ENCODE measurements at places on chromosomes 7 and 10.

DNA sequence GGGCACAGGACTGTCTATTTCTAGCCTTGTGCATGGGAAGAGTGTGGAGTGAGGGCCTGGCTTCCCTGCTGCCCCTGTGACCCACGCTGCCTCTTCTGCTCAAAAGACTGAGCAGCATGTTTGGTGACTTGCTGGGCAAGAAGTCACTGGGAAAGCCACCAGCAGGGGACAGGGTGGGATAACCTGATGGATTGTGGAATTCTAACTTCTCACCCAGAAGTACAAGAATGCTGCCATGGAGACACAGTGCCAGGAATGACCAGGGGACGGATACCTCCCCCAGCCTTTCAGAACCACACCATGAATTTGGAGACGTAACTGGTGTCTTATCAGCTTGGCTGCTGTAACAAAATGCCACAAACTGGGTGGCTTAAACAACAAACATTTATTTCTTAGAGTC is 28.4 kb downstream of the GALNTL5 start:
- no peak for DNase-seq

DNA sequence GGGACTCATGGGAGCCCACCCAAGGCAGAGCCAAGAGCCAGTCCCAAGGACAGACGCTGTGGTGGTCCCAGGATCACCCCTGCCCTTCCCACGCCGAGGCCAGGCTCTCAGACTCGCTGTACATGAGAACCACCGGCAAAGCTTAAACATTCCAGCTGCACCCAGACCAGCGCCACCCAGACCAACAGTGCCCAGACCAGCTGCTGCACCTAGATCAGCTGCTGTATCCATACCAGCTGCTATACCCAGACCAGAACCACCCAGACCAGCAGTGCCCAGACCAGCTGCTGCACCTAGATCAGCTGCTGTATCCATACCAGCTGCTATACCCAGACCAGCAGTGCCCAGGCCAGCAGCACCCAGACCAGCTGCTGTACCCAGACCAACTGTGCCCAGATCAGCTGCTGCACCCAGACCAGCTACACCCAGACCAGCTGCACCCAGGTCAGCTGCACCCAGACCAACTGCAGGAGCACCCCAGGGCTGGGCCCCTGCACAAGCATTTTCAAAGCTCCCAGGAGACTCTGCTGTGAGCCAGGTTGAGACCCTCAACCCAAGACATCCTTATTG is 47.9 kb upstream of the CNPY1 start:
- no peak for DNase-seq

DNA sequence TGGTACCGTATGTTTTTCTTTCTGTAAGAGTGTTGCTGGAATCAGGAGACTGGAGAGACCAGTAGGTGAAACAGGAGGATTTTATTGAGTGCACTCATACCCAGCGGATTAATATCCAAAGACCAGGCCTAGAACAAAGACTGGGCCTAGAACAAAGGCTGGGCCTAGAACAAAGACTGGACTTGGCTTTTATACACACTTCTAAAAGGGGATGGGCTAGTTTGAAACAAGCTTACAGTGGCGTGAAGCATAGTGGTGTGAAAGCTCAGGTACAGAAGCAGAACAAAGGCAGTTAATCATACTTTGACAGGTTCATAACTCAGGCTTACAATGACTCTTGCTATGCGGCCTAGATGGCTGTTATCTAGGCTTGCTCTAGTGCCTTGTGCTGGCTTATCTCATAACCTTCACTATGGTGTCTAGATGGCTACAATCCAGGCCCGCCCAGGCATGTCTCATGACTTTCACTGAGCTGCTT is 67.7 kb downstream of the TRIM24 start:
- no peak for DNase-seq

DNA sequence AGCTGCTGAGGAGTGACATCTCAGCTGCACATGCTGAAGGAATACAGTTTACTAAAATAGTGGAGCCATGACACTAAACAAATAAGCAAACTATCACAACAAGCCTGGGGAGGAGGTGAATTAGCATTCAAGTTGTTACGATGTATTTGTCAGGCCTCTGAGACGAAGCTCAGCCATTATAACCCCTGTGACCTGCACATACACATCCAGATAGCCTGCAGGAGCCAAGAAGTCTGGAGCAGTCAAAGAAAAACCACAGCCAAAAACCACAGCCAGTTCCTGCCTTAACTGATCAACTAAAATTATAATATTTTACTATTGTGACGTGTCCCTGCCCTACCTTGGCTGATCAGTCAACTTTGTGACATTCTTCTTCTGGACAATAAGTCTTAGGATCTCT is 68.6 kb downstream of the NSUN6 start:
- DNase-seq = peak; percentile 69

- peak; percentile 65 for DNase-seq
These were observed 22.2 kb upstream of the EXOC4 start for GRCh38 chr7:133230591-133231194.

- DNase-seq = no peak
These were observed 133.8 kb downstream of the WDR37 start for GRCh38 chr10:1190052-1190395.

GRCh38 chr10:15167411-15168290 is 842 bp downstream of the NMT2 start:
- peak; percentile 61 for DNase-seq

DNA sequence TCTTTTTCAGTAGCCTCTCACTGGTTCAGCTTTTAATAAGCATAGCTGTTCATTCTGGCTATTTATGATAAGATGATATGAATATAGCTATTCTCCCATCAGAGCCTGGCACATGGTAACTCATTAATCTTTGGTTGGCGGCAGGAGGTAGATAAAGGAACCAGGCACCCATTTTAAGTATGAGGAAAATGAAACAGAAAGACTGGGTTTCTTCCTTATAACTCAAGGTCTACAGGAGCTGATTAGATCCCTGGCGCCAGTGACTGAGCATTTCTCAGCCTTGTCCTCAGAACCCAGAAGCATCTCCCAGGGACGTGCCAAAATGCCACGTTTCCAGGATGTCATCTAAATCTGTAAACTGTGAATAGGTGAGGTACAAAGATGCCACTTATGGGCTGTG is 141.9 kb downstream of the TCF7L2 start:
- no peak for DNase-seq

DNA sequence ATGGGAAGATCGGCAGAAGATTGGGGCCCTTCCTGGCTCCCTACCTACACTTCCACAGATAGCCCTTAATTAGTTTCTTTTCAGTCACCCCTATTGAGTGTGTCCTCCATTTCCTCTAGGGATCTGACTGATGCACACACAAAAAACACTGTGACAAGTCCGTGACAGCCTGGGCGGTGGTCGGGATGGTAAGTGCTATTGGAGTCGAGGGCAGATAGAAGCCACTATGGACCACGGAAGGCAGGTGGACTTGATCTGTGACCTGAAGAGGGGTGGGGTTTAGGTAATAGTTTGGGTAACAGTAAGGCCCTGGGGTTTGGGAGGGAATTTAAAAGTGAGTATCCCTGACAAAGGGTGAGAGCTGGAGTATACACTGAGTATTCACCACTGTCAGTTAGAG is 53.0 kb downstream of the PDK4 start:
- DNase-seq = no peak

- no peak for DNase-seq
These were observed 91.3 kb upstream of the STEAP1B start for GRCh38 chr7:22591271-22591670.

GRCh38 chr7:89316584-89317251 is 521.2 kb upstream of the TEX47 start:
- DNase-seq = no peak

DNA sequence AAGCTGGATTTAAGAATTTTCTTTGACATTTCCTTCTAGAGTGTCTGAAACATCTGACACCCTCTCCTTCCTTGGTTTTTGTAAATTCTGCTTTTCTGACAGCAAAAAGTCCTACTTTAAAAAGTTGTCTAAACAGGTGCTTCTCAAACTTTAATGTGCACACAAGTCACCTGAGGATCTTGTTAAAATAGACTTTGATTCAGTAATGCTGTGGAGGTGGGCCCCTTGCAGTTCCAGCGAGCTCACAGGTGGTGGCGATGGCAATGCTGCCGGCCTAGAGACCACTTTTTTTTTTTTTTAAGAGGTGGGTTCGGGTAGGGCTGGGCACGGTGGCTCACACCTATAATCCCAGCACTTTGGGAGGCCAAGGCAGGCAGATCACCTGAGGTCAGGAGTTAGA is 77.1 kb downstream of the ABCC2 start:
- peak; percentile 28 for DNase-seq
